ENCODE measurements at places on chromosomes 1 and 21.

- no peak for DNase-seq
These were observed 37.7 kb downstream of the PIK3C2B start for GRCh38 chr1:204456826-204457442.

DNA sequence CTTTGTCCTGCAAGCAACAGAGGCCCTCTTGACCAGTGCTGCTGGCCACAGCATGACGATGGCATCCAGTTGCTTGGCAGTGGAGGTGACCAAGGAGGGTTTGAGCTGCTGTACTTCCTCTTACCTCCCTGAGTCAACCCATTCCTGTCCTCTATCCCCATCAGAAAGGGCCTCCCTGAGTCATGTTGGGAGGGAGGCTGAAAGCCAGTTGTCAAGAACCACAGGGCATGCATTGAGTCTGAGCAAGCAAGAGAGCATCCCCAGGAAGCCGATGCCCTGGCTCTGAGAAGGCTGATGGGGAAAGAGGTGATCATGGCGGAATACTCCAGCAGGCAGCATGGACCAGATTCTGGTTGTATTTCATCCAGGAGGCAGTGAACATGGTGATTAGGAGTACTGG, 69.6 kb downstream of the LACTBL1 start:
- no peak for DNase-seq

GRCh38 chr1:56202796-56203492, 376.4 kb downstream of the PLPP3 start:
- DNase-seq: no peak

GRCh38 chr1:206753141-206753540, 17.4 kb upstream of the IL19 start:
- no peak for DNase-seq

DNA sequence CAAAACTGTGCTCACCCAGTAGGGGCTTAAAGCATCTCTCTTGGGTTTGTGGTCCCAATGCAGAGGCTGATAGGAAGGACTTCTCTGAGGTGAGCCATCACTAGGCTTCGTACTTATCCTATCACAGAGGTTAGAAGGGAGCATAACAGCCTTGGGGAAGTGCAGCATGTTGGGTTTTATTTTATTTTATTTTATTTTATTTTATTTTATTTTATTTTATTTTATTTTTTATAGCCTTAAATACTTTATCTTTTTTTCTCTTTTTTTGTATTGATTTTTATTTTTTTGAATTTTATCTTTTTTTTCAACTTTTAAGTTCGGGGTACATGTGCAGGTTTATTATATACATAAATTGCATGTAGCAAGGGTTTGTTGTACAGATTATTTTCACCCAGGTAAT, 48.9 kb upstream of the LPGAT1 start:
- DNase-seq: no peak

- DNase-seq: no peak
These were observed 4.8 kb downstream of the TP73 start for GRCh38 chr1:3657096-3657475.

GRCh38 chr21:42542596-42542995, 28.9 kb downstream of the SLC37A1 start:
- no peak for DNase-seq

DNA sequence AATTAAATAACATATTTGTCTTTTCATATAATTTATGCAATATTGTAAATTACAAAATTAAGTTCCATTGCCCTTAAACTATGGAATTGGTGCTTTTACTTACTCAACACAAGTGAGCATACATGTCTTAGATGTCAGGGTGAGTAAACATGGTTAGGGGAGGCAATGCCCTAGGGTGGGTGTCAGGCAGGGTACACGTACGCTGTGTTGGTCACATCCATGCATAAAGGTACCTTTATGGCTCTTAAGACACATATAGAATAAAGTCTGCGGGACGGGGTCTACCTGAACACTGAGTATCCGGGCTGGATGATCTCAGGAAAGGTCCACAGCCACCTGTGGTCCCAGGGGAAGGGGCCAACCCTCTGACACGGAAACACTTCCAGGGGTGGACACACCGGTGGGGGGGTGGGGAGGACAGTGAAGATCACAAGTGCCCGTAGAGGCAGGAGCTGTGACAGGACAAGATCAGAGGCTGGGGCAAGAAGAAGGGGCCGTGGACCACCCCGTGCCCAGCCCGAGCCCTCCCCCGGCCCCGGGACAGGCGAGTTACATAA, 720 bp downstream of the LIN9 start:
- peak; percentile 69 for DNase-seq

- DNase-seq: no peak
These were observed 11.1 kb downstream of the RNF19B start for GRCh38 chr1:32953495-32953894.

- DNase-seq: no peak
These were observed 139.8 kb downstream of the PGBD5 start for GRCh38 chr1:230286166-230286889.

GRCh38 chr1:175865041-175865766, 121.8 kb upstream of the TNR start:
- DNase-seq: no peak

- DNase-seq: no peak
These were observed 11.5 kb upstream of the PLA2G5 start for GRCh38 chr1:20058531-20058930.

GRCh38 chr1:211548321-211549091, 30.5 kb downstream of the SLC30A1 start:
- peak; percentile 17 for DNase-seq

DNA sequence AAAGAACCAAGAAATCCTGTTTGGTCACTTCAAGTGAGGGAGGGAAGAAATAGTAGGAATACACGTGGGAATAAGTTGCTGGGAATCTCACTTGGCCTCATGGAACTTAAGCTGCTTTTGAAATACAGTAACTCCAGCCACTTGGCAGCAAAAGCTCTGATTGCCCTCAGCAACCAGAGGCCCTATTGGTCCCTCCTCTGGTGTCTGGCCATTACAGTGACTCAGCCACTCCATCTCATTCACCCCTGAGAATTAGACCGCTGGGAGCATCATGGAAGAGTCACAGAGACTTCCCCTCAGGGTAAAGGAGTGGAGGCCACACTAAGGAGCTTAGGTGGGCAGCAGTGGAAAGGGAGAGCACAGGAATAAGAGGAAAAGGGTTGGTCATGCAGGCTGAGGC, 99.6 kb downstream of the ELAVL4 start:
- no peak for DNase-seq

GRCh38 chr1:87126886-87127505, 201.7 kb upstream of the LMO4 start:
- no peak for DNase-seq

- DNase-seq: peak; percentile 74
These were observed 433.3 kb downstream of the DISC1 start for GRCh38 chr1:232059726-232060374.

DNA sequence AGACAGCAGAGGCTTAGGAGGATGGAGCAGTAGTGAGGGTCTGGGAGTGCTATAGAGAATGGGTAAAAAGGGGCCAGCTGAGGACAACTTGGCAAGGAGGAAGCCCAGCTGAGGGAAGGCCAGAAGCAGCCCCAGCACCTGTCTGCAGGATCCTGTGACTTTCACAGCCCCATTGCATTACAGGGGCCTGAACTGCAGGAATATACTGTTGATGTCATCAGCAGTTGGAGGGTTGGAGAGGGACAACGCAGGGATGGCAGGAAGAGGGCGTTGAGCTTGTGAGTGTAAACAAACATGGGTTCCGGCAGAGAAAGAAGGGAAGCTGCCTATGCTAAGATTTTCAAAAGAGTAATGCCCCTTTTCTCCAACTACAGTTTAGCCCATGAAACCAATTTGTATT, 628.5 kb downstream of the SMYD3 start:
- DNase-seq: no peak

GRCh38 chr1:24930260-24931145, at the start of gene RUNX3:
Gene RUNX3, minus strand, starts transcription at chr1:24930276. Its CDS starts 408 bp downstream, at chr1:24929868.
- peak; percentile 73 for DNase-seq

DNA sequence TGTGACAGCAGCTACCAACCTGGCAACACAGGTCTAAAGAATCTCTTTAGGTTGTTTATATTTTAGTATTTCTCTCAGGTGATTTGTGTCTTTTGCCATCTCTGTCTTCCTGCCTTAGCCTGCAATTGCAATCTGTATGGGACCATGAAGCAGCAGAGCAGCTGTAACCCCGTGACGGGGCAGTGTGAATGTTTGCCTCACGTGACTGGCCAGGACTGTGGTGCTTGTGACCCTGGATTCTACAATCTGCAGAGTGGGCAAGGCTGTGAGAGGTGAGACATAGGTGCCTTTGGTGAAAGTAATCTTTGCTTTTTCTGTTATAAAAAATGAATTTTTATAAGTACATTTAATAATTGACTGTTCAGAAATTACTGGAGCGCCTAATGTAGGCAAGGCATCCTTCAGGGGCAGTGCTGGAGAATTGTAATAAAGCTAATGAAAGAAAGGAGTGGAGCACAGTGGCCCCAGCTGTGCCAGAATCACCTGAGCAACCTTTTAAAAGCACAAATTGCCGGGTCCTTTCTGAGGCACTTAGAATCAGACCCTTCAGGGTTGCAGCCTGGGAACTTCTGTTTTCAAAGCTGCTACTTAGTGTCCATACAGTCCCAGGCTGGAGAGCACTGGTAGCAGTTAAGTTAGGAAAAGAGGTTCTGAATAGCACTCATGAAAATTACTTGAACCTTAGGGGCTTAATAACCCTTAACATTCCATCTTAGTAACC, 60.6 kb upstream of the LAMC2 start:
- DNase-seq: no peak

DNA sequence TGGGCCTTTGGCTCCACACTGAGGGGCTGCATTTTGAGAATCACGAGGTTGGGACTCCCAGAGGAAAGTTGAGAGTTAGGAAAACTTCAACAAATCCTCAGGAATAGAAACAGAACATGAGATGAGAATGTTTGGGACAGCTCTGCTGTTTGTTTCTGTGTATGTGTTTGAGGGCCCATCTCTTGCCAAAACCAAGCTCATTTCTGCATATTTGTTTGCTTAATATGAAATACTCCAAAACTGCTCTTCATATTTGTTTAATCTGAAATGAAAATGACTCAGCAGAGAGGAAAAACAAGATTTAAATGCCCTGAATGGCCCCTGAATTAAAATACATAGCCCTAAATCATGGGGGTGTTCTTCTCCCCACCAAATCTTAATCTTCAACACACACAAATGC, 78.1 kb downstream of the DDR2 start:
- no peak for DNase-seq

GRCh38 chr1:234675572-234675971, 65.6 kb upstream of the IRF2BP2 start:
- DNase-seq: peak; percentile 23

DNA sequence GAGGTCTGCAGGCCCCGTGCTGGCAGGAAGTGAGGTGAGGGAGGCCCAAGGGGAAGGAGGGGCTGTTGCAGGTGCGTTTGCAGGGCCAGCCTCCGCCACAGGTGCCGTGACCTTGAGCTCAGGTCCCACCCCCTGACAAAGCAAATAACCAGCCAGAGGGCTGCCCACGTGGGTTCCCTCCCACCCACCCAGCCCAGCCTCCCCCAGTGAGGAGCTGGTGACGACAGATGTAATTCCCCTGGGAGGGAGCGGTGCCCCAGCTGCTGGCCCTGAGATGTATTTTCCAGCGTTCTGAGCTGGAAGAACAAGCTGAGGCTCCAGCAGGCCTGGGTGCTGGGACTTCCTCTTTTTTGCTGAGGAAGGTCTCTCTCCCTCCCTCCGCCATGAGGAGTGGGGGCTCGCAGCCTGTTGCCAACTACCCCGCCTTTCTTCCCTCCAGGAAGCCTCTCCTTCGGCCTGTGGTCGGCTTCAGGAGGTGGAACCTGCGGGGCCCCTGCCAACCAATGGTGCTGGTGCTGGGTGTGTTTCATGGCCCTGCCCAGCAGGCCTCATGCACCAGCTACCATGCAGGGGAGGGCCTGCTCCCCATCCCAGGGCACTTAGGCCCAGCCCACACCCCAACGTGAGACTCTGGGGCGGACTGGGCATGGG, 153.2 kb downstream of the PRDM16 start:
- DNase-seq: no peak

DNA sequence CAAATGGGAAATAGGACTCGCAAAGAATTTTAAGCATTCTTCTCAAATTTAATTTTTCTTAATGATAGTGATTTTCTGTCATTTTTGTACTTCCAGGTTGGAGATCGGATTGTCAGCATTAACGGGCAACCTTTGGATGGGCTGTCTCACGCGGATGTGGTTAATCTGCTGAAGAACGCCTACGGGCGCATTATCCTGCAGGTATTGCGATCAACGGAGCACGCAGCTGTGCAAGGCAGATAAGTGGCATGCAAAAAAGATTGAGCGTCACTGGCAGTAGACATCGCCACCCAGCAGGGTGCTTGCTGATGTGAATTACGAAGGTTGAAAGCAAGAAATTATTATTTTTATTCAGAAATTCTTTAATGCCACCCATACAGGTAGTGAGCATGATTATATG, 65.9 kb upstream of the L1TD1 start:
- DNase-seq: no peak

GRCh38 chr1:112255080-112255479, 140.9 kb upstream of the CTTNBP2NL start:
- DNase-seq: no peak

- DNase-seq: no peak
These were observed 3.3 kb downstream of the WNT3A start for GRCh38 chr1:228009828-228010775.

DNA sequence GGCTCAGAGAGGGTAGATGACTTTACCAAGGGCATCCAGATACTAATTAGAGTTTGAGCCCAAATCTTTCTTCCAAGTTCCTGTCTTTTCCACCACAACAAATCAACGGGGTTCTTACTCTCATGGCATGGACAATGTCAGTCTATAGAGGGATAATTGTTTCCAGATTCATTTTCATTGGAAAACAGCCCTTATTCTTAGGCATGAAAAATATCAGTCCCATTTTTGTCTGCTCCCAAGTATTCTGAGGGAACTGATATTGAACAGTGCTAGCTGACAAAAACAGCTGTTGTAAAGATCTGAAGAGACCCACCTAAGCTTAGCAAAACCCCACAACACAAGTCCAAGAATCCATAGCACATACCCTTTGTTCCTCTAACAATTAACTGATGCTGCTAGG, 349.1 kb upstream of the BEND5 start:
- DNase-seq: no peak

- peak; percentile 14 for DNase-seq
These were observed 99.5 kb downstream of the PRKAB2 start for GRCh38 chr1:147072482-147073432.

GRCh38 chr1:102071451-102071850, 74.7 kb upstream of the OLFM3 start:
- no peak for DNase-seq

GRCh38 chr1:181104042-181104789, 15.7 kb downstream of the IER5 start:
- no peak for DNase-seq

GRCh38 chr1:4179914-4180735, 280.1 kb upstream of the C1orf174 start:
- DNase-seq: no peak

GRCh38 chr1:173255214-173255813, 48.2 kb upstream of the TNFSF4 start:
- no peak for DNase-seq

- DNase-seq: no peak
These were observed 47.3 kb upstream of the LYPLAL1 start for GRCh38 chr1:219126377-219126776.

DNA sequence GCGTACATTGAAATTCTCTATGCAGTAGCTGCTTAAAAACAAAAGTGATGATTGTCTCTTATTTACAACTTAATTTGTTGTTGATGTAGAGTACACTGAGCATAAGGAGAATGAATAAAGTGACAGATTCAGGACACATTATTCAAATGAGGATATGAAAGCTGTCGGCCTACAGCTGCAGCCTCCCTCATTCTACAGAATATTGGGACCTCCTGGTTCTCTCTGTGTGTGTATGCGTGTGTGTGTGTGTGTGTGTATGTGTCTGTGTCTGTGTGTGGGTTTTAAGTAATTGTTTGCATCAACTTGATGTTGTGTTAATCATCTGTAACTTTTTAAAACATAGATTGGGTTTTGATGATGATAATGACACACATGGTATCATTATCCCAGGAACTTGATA, 17.9 kb downstream of the PROX1 start:
- DNase-seq: no peak
